ENCODE measurements at places on chromosomes 12 and 14.

DNA sequence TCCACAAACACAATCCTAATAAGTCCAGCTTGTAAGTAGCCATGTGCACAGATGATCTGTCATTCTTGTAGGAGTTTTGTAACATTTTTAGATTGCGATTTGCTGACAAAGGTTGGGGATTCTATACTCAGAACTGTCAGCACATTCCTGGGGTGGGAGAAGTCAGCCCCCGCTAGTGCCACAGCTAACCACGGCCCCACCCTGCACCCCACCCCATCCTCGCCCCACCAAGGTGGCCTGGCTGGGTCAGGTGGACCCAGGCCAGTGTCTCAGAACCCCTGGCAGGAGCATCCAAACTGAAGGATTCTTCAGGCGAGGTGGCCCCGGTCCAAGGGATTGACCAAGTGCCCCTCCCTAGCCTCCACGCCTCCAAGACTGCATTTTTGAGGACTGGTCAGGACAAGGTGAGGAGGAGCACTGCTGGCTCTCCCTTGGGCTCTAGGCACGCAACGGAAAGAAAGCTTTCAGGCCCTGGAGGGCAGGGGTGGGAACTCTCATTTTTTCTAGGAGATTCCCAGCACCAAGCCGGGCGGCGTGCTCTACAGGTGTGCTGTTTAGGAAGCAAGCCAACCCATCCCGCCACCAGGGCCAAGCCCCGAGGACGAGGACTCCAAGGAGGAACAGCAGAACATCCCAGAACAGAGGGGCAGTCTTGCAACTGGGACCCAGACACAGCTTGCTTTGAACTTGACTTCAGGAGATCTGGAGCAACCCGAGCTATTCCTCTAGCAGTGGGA lies 172.8 kb downstream of the BCL11B start:
- DNase-seq = no peak

- DNase-seq = no peak
These were observed 60.6 kb upstream of the TMCC3 start for GRCh38 chr12:94710933-94711332.

GRCh38 chr14:105030194-105030593 lies 9.3 kb upstream of the CDCA4 start:
- DNase-seq = no peak

GRCh38 chr14:34983786-34984185 lies 994 bp downstream of the SRP54 start:
- no peak for DNase-seq

GRCh38 chr12:2171672-2172426 lies 119.1 kb downstream of the CACNA1C start:
- no peak for DNase-seq

DNA sequence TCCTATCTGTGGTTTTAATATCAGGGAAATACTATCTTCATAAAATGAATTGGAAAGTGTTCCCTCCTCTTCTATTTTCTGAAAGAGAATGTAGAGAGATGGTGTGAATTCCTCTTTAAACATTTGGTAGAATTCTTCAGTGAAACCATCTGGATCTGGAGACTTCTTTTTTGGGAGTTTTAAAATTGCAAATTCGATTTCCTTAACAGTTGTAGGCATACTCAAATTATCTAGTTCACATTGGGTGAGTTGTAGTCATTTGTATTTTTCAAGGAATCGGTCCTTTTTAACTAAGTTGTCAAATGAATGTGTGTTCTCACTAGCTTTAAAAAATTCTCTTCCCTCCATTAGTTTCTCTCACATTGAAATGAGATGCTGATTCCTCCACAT lies 75.4 kb upstream of the CHST11 start:
- no peak for DNase-seq

GRCh38 chr12:116897476-116897875 lies 13.3 kb upstream of the FBXW8 start:
- no peak for DNase-seq

GRCh38 chr14:21096978-21097635 lies 1.3 kb downstream of the ZNF219 start:
- DNase-seq = no peak

GRCh38 chr12:4819654-4820053 lies 90.1 kb upstream of the KCNA1 start:
- no peak for DNase-seq

GRCh38 chr14:57346741-57347140 lies 43.6 kb upstream of the NAA30 start:
- DNase-seq = no peak

DNA sequence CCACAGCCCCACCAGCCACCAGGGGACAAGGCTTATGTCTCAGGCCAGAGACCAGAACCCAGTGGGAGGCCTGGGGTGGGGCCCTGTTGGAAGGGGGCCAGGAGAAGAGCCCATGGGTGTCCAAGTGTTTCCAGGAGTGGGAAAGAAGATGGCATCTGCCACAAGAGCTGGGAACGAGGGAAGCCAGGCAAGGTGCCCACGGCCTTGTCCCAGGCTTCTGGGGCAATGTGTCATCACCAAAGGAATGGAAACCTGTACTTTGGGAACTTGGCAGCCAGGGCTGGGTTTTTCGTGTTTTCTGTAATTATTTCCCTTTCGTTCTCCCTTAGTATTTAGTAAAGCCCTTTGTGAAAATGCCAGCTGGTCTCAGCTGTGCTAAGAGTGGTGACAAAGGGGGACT lies 5.3 kb upstream of the PGF start:
- DNase-seq = no peak

DNA sequence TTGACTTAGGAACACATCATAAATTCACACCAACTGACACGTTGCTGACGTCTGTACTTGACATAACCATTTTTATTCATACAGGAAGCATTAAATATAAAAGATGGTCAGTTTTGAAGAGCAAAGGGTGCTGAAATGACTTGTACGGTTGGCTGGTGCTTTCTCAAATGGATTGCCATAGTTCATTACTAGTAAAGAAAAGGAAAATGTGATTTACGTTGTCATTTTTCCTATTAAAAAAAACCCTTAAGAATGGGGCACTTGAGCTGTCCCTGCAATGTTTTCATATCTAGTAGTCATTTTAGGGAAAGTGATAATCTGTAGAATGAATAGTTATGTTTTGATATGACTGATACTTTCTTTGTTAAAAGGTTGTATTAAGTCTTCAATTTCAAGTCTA lies 22.5 kb upstream of the MANSC4 start:
- no peak for DNase-seq

- peak; percentile 68 for DNase-seq
These were observed 43.9 kb upstream of the GNPNAT1 start for GRCh38 chr14:52835122-52835903.

- no peak for DNase-seq
These were observed 224.5 kb downstream of the BCL11B start for GRCh38 chr14:99047441-99048031.

DNA sequence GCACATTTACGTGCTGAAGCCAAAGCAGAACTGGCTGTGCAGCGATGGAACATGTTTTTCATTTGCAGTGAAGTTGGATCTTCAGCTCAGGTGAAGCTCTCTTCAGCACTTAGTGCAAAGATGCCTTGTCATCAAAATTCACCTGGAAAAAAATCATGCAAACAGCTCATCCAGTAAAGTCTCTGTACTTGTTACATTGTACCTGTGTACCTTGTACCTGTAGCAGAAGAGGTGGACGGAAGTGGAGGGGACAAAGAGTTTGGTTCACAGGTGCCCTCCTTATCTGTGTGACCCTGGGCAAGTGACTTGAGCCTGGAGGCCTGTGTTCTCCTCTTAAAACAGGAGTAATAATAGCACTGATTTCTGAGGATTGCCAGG lies 54.0 kb downstream of the ADGRD1 start:
- no peak for DNase-seq

DNA sequence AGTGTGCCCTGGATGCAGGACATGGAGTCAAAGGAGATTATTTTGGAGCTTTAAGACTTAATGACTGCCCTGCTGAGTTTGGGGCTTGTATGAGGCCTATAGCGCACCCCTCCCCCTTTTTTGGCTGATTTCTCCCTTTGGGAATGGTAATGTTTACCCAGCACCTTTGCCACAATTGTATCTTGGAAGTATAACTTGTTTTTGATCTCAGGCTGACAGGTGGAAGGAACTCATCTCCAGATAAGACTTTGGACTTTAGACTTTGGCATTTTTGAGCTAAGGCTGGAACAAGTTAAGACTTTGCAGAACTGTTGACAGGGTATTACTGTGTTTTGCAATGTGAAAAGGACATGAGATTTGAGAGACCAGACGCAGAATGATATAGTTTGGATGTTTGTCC lies 110.5 kb downstream of the DERA start:
- DNase-seq = no peak

- no peak for DNase-seq
These were observed 50.9 kb upstream of the PPFIA2 start for GRCh38 chr12:81809829-81810595.

GRCh38 chr12:9843407-9843806 lies 16.1 kb downstream of the KLRF1 start:
- DNase-seq = no peak

DNA sequence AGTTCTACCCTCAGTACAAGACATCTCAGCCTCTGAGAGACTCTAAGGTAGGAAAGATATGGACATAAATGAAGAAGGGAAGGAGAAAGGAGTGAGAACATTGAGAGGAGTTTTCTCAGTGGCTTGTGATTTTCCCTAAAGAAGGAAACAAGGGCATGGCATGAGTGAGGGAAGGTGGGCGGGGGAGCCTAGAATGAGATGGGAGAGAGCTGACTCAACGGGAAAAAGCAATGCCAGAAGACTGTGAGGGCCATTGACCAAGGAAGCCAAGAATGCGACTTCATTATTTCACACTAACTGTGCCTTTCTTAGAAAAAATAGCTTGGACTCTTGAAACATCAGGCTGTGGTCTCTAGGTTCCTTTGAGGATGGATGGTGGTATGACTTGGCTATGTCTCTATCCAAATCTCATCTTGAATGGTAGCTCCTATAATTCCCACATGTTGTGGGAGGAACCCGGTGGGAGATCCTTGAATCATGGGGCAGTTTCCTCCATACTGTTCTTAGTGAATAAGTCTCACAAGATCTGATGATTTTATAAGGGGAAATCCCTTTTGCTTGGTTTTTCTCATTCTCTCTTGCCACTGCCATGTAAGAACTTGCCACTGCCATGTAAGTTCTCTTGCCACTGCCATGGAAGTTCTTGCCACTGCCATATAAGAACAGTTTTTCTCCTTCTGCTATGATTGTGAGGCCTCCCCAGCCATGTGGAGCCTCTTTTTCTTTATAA lies 279.6 kb downstream of the NUAK1 start:
- DNase-seq = no peak

- no peak for DNase-seq
These were observed 68.1 kb downstream of the FSCB start for GRCh38 chr14:44438936-44439335.

- DNase-seq = no peak
These were observed 8.2 kb upstream of the CCDC85C start for GRCh38 chr14:99612071-99612737.

- no peak for DNase-seq
These were observed 87.2 kb downstream of the TSPAN8 start for GRCh38 chr12:71070416-71071128.

DNA sequence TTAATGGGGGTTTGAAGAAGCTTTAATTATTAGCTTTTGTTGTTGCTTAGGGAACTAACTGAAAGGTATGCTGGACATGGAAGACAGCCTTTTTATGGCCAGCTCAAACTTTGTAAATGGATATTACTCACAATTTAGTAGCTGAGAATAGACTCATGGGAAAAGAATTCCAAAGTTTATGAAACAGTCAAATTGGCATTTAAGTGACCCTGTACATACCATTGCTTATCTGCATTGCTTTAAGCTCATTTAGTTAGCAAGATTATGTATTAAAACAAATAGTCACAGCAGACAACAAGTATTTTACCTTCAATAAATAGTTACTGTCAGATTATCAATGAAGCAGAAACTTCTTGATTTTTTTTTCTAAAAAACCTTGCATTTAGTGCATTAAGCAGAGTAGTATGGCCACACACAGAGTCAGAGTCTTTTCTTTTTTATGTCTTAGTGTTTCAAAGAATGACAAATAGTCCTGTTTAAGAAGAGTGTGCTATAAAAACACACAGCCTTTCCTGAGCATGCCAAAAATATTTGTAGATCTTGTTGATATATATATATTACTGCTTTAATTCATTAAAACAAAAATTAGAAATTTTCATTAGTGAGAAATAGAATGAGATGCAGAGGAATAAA lies 102.2 kb downstream of the TTC6 start:
- DNase-seq = no peak

- DNase-seq = no peak
These were observed 31.5 kb downstream of the TMEM63C start for GRCh38 chr14:77212943-77213678.

DNA sequence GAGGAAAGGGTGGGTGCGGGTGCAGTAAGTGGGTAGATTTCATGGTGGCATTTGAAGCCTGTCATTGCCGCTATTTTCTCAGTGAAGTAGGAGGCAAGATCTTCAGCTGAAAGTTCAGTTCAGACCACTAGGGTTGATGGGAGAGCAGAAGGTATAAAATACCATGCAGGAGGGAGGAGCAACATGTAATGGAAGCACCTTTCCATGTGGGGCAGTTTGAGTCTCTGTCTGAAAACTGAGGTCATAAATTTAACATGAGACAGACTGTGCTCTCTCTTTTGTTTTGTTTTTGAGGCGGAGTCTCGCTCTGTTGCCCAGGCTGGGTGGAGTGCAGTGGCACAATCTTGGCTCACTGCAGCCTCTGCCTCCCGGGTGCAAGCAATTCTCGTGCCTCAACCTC lies 22.7 kb downstream of the LRRC74A start:
- DNase-seq = no peak

DNA sequence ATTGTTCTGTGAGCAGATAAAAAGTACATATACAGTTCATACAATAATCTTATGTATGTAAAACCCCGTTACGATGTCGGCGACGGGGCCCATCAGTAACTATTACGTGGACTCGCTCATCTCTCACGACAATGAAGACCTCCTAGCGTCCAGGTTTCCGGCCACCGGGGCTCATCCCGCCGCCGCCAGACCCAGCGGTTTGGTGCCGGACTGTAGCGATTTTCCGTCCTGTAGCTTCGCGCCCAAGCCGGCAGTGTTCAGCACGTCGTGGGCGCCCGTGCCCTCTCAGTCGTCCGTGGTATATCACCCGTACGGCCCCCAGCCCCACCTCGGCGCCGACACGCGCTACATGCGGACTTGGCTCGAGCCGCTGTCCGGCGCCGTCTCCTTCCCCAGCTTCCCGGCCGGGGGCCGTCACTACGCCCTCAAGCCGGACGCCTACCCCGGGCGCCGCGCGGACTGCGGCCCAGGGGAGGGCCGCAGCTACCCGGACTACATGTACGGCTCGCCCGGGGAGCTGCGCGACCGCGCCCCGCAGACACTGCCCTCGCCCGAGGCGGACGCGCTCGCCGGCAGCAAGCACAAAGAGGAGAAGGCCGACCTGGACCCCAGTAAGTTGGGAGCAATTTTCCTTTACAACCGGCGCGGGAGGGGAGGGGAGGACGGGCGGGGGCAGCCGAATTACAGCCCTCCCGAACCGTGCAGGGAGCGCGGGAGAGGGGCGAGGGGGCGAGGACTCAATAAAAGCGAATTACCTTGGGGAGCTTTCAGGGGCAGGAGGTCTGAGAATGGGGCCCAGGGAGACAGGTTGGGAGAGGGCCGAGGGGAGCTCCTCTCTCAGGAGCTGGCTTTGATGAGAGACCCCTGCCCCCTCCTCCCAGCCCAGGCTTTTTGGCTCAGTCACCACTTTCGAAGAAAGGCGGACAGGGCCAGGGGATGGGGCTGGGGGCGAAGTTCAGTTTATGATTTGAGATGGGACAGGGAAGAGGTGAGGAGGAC lies at the start of gene HOXC9:
Gene HOXC9, plus strand, starts transcription at position 46 of the 999 bp plus-strand sequence. Its CDS starts 28 bp downstream, at position 74.
- DNase-seq = no peak

GRCh38 chr12:75836533-75836932 lies 195.0 kb downstream of the PHLDA1 start:
- no peak for DNase-seq
